Activated CD4-positive, alpha-beta T cell treated with anti-CD3 and anti-CD28 coated beads, Interleukin-2, amount 10 ng/mL, durations not matched to agents 7 days and 5 days (primary cell): ENCODE measurements at places on chromosomes 12 and 14. TPM values are rescaled to one million over a fixed set of nuclear protein-coding genes. Genes with fewer than 3 reads are reported as not detected.

Gene POTEG
- total RNA-seq: not detected

Gene CPNE6
- total RNA-seq: not detected

Gene TRIP11
- 43.6 TPM for total RNA-seq

Gene PRB2
- not detected for total RNA-seq

Gene TBC1D30
- total RNA-seq: 0.19 TPM

Gene RHEBL1
- total RNA-seq: 4.6 TPM

Gene CIROP
- not detected for total RNA-seq

Gene ACOT2
- 13.2 TPM for total RNA-seq

Gene SCAF11
- total RNA-seq: 134 TPM

- H3K27me3 ChIP-seq: no peaks in the 10 kb centered on the region
- no peak overlapping the region for H3K4me3 ChIP-seq
- DNase-seq: no peak
- no peak overlapping the region for H3K27ac ChIP-seq
- no peaks in the 10 kb centered on the region for H3K4me1 ChIP-seq
Observed at GRCh38 chr12:43060742-43061141, 471.2 kb upstream of the PRICKLE1 start.

DNA sequence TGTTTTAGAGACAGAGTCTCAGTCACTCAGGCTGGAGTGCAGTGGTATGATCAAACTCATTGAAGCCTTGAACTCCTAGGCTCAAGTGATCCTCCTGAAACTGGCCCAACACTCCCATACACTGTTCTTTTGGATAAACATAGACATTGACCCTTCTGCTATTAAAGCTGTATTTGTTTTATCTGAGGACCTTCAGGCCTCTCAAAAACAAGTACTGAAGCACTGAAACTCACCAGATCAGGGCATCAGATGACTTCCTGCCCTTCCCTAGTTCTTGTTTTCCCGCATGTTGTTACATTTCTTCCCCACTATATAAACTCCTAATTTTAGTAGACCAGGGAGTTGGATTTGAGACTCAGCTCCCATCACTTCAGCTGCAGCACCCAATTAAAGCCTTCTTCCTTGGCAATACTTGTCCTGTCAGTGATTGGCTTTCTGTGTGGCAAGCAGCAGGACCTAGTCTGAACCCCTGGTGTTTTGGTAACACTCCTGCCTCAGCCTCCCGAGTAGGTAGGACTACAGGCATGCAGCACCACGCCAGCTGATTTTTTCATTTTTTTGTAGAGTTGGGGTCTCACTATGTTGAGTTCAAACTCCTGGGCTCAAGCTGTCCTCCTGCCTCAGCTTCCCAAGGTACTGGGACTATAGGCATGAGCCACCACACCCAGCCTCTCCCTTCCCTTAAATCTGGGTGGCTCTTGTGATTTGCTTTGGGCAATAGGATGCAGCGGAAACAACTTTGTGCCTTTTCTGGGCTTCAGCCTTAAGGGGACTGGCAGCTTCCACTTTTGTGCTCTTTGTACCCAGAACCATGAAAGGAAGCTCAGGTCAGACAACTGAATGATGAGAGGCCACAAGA lies 12.5 kb upstream of the IFT81 start:
- DNase-seq: no peak
- no peak overlapping the region for H3K27ac ChIP-seq
- H3K27me3 ChIP-seq: peaks cover 16% of the 10 kb centered on the region
- H3K4me3 ChIP-seq: no peak overlapping the region

- H3K27ac ChIP-seq: no peak overlapping the region
- DNase-seq: no peak
- H3K4me3 ChIP-seq: no peak overlapping the region
- H3K36me3 ChIP-seq: peaks cover 14% of the 10 kb centered on the region
- H3K27me3 ChIP-seq: no peaks in the 10 kb centered on the region
Observed at GRCh38 chr14:99163446-99163845, 108.6 kb downstream of the BCL11B start.

- H3K27me3 ChIP-seq: no peaks in the 10 kb centered on the region
- no peaks in the 10 kb centered on the region for H3K4me1 ChIP-seq
- no peaks in the 10 kb centered on the region for H3K36me3 ChIP-seq
- no peak overlapping the region for H3K4me3 ChIP-seq
Observed at GRCh38 chr14:103886304-103887169, 39.2 kb upstream of the PPP1R13B start.

GRCh38 chr14:30803185-30803584 lies 71.2 kb upstream of the COCH start:
- H3K27ac ChIP-seq: no peak overlapping the region
- H3K4me3 ChIP-seq: no peak overlapping the region
- H3K36me3 ChIP-seq: no peaks in the 10 kb centered on the region
- H3K4me1 ChIP-seq: no peaks in the 10 kb centered on the region
- peaks cover 25% of the 10 kb centered on the region for H3K27me3 ChIP-seq

GRCh38 chr12:99154216-99154982 lies 493.2 kb upstream of the GARIN6 start:
- no peaks in the 10 kb centered on the region for H3K4me1 ChIP-seq
- H3K27me3 ChIP-seq: no peaks in the 10 kb centered on the region
- no peak for DNase-seq
- H3K27ac ChIP-seq: no peak overlapping the region
- no peak overlapping the region for H3K4me3 ChIP-seq

DNA sequence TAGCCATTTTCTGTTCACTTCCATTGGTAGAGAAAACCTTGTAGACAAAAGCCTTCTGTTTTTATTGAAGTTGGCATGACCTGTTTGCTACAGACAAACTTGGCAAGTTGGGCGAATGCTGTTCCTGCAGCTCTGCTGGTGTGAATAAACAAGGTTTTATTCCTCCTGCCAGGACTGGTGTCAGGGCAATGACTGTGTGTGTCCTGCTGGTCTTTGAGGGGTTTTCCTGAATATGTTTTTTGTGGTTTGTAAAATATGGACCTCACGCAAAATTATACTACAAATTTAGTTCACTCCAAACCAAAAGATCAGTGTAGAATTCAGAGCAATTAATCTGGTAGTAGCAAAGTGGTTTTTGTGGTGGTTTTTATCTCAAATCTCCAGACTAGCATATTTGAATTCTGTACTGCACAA lies 140.8 kb downstream of the ERC1 start:
- no peak for DNase-seq
- peaks cover 7% of the 10 kb centered on the region for H3K4me1 ChIP-seq
- H3K36me3 ChIP-seq: no peaks in the 10 kb centered on the region
- no peaks in the 10 kb centered on the region for H3K27me3 ChIP-seq

GRCh38 chr14:100384819-100385813 lies 62.0 kb downstream of the SLC25A47 start:
- H3K27me3 ChIP-seq: no peaks in the 10 kb centered on the region
- H3K4me3 ChIP-seq: no peak overlapping the region
- H3K27ac ChIP-seq: no peak overlapping the region
- no peak for DNase-seq
- H3K4me1 ChIP-seq: peaks cover 14% of the 10 kb centered on the region

DNA sequence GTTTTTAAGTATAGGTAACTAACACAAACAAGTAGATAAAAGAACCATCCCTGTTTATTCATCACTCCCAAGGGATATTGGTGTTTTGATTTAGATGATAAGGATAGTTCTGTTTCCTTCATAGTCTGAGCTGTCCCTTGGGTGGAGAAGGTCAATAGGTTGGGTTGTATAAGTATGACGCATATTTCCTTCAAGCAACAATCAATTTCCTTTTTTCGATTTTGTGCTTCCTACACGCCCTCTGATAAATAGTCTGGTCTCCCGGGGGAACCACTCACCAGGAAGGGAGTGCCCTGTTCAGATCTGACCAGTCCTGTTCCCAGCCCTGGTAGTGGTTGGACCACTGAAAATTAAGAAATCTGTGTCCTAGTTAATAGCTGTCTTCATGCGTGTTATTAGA lies 378.8 kb upstream of the FAR2 start:
- DNase-seq: no peak
- no peaks in the 10 kb centered on the region for H3K27me3 ChIP-seq
- H3K4me3 ChIP-seq: no peak overlapping the region
- H3K36me3 ChIP-seq: no peaks in the 10 kb centered on the region
- H3K4me1 ChIP-seq: no peaks in the 10 kb centered on the region

DNA sequence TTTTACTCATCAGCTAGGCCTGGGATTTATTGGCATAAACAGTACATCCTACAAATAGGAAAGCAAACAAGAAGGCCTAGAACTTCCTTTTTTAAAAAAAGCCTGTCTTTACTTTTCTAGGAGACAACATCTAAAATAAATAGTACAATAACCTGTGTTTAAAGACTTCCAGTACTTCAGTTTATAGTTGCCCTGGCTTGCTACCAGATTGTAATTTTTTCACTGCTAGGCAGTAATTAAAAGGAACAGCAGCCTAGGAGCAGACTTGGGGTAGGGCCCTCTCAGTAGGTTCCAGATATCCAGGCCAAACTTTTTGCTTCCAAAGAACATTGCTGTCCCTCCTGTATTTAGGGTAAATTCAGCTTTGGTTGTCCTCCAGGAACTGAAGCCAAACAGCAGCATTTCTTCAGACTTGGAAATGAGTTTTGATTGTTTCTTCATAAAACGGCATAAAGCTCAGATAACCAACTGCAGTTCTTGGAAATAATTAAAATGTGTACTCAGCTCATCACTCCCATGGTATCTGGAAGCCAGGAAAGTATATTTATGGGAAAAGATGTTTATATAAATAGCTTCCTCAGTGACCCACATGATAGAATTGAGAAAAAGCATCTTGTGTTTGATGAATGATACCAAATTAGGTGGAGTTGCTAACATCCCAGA lies 61.7 kb downstream of the PPP1R36 start:
- H3K4me1 ChIP-seq: no peaks in the 10 kb centered on the region
- H3K27ac ChIP-seq: no peak overlapping the region
- H3K4me3 ChIP-seq: no peak overlapping the region

DNA sequence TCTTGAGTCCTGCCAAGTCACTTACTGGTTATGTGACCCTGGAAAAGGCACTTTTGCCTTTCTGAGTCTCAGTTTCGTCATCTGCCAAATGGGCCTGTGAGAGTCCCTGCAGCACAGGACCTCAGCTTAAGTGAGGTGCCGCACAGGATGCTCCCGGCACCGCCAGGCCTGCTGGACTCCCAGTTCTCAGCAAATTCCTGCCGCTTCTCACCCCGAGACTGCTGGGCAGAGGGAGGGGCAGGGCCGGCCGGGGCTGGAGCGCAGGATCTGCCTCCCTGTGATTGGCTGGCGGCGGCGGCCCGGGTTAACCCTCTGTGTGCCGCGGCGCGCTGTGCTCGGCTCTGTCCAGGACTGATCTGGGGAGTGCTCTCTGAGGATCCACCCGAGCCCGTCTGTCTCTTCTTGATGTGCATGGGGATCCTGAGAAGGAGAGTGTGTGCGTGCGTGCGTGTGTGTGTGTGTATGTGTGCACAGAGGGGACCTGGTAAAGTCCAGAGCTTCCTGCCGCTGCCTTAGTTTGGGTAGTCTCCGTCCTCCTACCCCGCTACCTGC lies 8.6 kb downstream of the SETD1B start:
- peak; percentile 42 for DNase-seq
- H3K36me3 ChIP-seq: peaks cover 44% of the 10 kb centered on the region
- no peaks in the 10 kb centered on the region for H3K27me3 ChIP-seq
- peaks cover 52% of the 10 kb centered on the region for H3K4me1 ChIP-seq
- peak overlapping the region; percentile 78 for H3K27ac ChIP-seq

DNA sequence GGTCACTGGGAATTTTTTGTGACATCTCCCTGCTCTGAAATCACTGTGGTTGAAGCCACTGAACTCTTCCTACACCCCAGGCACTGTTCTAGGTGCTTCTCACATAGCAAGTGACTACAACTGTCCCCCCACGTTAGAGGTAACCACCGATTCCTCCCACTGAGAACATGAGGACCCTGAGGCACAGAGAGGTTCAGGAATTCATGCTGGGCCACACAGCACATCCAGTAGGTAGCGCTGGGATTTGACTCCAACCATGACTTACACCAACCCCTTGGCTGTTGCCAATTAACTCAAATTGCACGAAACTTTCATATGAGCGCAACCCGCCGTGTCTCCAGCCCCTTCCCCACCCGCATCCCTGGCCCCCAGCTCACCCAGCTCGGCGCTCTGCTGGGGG lies 105.2 kb downstream of the RFLNA start:
- no peak for DNase-seq
- no peak overlapping the region for H3K27ac ChIP-seq
- H3K36me3 ChIP-seq: peaks cover 13% of the 10 kb centered on the region
- H3K4me3 ChIP-seq: no peak overlapping the region

GRCh38 chr12:57621497-57622292 lies 10.5 kb downstream of the ARHGEF25 start:
- no peaks in the 10 kb centered on the region for H3K36me3 ChIP-seq
- DNase-seq: peak; percentile 58
- H3K4me3 ChIP-seq: peak overlapping the region; percentile 62
- peaks cover 30% of the 10 kb centered on the region for H3K4me1 ChIP-seq
- H3K27me3 ChIP-seq: peaks cover 96% of the 10 kb centered on the region
- no peak overlapping the region for H3K27ac ChIP-seq
